AG20443 (cell line): ENCODE measurements at places on chromosomes 3 and 15.
A peak's percentile ranks its signal among the peaks of the same experiment; 100 is the strongest.

GRCh38 chr3:169440926-169441325 lies 222.6 kb downstream of the MECOM start:
- DNase-seq: no peak

DNA sequence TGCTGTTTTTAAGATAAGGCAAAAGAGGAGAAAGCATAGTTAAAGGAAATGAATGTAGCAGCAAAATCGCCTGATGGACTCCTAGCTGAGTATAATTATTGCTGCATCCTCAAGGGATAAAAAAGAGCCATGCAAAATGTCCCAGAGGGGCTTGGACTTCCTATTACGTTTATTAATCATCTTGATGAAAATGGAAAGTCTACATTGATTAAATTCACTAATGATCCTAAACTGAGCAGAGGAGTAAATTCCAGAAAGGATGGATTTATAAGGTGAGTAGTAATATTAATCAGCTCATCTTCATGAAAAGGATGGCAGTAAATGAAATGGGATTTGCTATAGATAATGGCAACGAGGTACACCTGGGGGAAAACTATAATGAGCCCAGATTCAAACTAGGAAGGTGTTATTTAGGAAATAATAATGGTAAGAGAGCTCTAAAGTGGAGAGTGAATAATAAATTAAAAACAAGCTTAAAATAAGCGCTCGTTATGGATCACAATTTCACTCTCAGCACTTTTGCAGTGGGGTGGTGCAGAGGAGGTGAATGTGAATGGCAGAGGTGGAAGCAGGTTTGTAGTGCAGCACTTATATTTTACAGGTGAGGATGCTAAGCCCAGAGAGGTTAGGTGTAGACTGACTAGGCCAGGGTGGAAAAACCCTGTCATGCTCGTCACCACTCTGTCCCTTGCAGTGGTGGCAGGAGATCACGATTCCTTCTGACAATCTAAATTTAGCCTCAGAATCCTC lies 22.3 kb downstream of the IL5RA start:
- DNase-seq: no peak

DNA sequence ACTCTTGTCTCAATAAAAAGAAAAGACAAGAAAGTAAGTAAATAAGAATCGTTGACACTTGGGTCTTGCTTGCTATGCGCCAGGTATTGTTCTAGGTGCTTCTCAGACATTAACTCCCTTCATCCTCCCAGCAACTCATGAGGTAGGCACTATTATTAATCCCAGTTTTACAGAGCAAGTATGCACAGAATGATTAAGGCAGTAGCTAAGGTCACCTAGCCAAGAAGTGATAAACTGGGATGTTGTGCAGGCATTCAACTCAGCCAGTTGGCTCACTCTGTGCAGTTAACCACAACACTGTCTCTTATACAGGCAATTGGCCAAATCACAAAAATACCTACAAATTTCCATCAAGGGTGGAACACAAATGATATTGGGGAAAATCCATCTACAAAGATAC lies 1.7 kb upstream of the C3orf33 start:
- DNase-seq: no peak

GRCh38 chr15:40053831-40054604 lies 15.0 kb upstream of the SRP14 start:
- no peak for DNase-seq

- DNase-seq: no peak
Measured at GRCh38 chr15:52464040-52464439, 64.6 kb downstream of the MYO5A start.

- DNase-seq: no peak
Measured at GRCh38 chr3:135304378-135304777, 509.3 kb downstream of the EPHB1 start.

DNA sequence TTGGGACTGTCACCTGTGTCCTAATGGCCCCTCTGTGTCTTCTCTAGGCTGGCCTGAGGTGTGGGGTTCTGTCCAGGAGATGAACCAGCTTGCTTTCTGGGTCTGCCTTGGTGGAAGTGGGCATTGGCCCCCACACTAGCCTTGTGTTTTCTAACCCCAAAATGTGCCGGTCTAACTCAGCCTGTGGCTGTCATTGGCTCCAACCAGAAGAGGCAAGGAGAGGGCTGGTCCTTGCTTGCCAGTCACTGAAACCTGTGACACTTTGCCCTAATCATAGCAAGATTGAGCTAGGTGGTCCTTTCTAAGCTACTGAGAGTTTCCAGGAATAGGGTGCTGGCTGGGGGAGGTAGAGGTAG lies 2.2 kb downstream of the C15orf39 start:
- no peak for DNase-seq

DNA sequence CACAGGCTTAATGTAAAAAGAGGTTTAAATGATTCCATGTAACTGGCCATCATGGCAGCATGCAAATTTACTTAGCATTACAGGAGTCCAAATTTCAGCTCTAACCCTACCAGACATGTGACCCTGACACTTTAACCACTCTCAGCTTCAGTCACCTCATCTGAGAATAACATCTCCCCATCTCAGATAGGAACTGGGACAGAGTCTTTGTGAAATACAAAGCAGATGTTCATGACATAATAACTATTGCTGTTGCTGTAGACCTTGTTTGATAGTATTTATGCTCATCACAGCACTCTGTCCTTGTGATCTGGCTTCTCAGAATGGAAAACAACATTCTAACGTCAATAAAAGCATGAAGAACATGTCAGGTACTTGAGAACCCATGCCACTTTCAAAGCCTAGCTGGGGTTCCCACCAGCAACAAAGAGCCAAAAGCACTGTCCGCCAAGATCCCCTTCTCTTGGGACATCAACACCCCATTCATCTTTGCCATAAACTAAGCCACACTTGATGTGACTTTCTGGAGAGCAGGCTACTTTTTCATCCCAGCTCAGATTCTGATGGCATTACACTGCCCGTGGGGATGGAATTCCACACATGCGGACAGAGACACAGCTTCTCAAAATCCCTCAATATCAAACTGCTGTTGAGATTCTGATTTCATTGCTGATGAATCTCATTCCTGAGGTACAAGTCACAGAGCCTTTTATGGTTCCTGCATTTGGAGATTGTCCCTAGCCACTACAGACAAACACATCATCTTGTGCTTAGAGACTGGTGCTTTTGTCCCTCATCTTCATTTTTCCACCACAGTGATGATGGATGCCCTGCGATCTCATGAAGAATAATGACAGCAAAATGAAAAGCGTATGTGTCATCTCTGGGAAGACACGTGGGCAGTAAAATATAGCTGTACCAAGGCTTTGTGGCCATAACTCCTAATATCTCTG lies 202.7 kb downstream of the TNIK start:
- peak; percentile 78 for DNase-seq
